Esophagus mucosa (tissue), 1 donor: ENCODE measurements at places on chromosomes 12 and 14. TPM values are rescaled to one million over a fixed set of nuclear protein-coding genes. Genes with fewer than 3 reads are reported as not detected.

DNA sequence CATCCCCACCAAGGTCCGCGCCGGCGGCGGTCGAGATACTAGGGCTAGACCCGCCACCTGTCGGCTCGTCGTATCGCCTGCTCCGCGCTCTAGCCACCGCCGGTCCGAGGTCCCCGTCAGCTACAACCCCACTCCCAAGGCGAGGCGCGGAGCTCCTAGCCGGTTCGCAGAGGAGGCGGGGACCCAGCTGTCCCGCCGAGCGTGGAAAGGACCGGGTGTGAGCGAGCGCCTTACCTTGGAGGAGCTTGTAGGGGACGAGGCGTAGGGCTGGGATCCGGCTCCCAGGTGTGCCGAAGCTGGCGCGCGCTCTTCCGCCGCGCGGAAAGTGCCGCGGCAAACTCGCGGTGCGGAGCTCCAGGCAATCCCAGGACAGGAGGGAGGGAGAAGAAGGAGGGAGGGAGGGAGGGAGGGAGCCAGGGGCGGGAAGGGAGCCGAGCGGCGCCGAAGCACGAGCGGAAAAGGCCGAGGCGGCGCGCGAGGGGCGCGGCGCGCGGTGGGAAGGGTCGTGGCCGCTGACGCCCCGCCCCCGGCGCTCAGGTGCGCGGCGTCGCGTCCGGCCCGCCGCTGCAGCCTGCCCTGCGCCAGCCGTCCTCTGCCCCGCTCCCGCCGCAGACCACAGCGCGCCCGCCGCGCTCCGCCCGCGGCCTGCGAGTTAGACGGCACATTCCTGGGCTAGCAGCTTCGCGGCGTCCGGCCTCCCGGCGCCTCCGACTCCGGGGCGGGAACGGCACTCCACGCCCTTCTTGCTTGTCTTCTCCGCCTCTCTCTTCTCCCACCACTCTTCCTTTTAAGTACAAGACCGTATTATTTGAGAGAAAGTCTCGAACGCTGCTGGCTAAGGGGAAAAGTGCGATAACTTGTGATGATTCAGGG is at the start of gene PAWR:
TSS of gene PAWR (minus strand) at position 327 of the 873 bp plus-strand sequence. CDS start 720 bp downstream, outside the sequence.
- ATAC-seq = peak; percentile 72

OTX2 gene
- total RNA-seq = not detected

DNA sequence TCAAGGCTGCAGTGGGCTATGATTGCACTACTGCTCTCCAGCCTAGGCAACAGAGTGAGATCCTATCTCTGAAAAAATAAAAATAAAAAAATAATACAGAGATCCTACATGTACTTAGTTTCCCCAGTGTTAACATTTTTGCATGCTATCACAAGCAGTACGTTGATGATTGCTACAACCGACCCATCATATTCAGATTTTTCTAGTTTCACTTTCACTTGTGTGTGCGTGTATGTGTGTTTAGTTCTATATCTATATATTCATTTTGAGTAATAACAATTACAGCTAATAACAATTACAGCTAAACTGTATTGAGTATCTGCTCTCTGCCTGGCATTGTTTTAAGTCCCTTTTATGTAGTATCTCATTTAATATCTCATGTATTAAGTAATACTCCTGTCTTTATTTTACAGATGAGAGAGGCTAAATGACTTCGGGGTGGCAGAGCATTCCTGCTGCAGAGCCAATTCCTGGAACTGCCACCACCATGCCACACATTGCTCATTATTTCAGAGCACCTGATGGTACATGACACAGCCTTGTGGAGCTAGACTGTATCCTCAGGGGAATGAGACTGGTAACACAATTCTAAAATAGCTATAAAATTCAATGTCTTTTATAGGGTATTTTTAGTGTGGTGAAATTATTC is 153.1 kb downstream of the BCAT1 start:
- no peak for ATAC-seq

NCAPD2 gene
- 37.4 TPM for total RNA-seq

DNA sequence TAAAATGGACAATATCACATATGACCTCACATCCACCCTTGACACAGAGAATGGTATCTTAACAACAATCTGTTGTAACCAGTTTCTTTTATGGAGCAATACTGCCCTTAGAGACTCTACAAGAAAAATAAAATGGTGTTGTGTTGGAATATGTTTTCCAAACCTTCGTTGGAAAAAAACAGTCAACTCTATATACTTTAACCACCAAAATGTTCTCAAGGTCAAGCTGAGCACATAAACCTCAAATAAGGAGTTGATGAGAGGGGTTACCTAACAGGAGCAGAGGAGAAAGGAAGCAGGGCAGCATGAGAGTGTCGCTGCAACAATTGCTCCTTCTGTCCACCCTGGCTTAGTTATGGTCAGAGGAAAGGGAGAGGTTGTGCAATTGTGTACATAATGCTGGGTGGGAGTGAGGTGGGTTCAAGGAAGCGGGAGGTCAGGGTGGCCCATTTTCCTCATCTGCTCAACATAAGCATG is 179.2 kb upstream of the BMP4 start:
- no peak for ATAC-seq

GRCh38 chr14:39680777-39681176 is 248.5 kb upstream of the FBXO33 start:
- no peak for ATAC-seq

- ATAC-seq = no peak
Measured at GRCh38 chr12:118690506-118690905, 290.8 kb upstream of the SRRM4 start.

- no peak for ATAC-seq
Measured at GRCh38 chr14:98345161-98345560, 926.8 kb downstream of the BCL11B start.

GRCh38 chr14:38578278-38578681 is 322.4 kb upstream of the CLEC14A start:
- no peak for ATAC-seq

GRCh38 chr12:65560286-65560685 is 264.0 kb upstream of the HMGA2 start:
- no peak for ATAC-seq

DNA sequence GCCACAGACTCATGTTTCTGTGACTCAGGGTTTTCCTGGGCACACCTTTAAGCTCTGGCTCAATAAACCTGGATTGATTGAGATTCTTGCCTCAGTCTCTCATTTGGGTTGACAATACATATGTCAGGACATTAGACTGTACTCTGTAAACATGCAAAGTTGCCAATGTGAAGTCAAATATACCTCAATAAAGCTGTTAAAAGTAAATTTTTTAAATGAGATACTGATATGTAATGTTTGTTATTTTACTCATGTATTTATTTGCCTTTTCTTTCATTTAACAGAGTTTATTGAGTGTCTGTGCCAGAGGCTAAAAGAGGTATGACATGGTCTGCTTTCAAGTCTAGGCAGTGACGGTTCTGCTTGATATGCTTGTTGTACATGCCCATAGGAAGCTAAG is 3.7 kb upstream of the ETFBKMT start:
- no peak for ATAC-seq

DNA sequence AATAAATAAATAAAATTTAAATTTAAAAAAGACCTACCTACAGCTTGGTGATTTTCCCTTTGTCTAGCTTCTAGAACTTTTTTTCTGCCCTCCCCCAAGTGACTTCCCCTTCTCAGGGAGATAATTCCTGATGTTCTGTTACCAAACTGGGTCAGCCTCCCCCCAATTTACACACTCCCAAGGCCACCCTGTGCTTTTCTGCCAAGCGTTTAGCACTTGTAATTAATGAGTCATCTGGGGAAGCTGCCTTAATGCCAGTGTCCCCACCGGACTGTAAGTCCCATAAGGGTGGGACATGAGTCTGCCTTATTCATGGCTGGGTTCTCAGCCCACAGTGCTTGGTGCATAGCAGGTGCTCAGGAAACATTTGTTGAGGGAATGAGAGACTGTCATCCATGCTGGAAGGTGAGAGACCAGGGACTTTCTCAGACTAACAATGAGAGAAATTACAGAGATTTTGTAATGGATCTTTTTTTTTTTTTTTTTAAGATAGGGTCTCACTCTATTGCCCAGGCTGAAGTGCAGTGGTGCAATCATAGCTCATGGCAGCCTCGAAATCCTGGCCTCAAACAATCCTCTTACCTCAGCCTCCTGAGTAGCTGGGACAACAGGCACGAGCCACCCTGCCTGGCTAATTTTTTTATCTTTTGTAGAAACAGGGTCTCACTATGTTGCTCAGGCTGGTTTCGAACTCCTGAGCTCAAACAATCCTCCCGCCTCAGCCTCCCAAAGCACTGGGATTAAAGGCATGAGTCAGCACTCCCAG is 106.8 kb downstream of the PHETA1 start:
- no peak for ATAC-seq

DNA sequence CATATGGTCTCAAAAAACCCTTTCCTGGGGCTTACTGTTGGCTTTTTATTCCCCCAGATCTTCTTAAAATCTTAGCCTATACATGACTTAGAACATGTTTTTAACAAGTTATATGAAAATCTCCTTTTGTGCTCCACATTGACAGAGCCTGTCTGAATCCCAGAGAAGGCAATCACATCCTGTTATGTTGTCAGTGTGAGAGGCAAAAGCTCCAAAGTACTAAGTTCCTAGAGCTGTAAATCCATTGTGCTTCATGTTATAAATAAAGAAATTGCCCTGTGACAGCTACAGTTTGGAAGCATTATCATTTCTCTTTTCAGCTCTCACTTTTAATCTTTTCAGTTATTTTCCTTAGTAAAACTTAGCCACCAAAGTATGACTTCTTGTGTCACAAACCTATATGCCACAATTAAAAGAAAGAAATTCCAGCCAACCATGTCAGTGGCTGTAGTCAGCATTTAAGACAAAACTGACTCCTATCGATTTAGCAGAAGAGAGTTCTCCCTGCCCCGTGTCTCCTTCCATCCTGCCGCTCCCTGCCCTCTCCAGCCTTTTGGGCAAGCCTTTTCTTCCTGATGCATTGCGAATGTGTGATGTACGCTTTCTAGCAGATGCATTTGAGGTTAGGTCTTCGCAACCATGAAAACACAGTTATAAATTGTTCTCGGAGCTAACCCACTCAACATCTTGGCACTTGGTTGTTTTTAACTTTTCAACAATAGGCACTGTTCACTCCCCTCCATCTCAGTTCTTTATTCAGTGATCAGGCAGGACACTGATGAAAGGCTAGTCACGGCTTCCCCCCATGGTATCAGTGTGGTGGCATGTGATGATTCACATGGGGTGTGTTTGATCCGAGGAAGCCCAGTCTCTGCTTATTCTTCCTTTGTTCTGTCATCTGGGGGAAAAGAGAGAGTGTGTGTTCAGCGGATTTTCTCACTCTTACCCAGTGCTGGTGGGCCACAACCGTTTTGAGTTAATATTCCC is 143.5 kb downstream of the SSPN start:
- ATAC-seq = no peak

DNA sequence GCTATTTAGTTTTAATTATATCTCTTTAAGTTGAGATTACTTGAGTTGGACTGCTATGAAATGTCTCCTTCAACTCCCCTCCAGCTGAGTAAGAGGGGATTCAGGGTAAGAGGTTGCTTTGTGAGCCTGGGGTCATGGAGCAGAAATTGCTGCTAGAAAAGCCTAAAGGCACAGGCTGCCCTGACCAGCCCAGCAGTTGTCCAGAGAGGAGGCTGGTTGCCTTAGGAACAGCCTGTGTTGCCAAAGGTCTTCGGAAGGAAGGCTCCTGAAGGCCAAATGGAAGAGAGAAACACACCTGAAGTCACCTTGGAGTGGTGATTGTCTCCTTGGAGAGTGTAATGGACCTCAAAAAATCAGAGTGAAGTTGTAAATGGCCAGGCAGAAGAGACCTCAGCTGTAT is 235.5 kb upstream of the PDE3A start:
- ATAC-seq = no peak

C12orf50 gene
- total RNA-seq = not detected

GRCh38 chr12:121795034-121795968 is 1.8 kb upstream of the RHOF start:
- peak; percentile 30 for ATAC-seq

INSM2 gene
- total RNA-seq = not detected

DNA sequence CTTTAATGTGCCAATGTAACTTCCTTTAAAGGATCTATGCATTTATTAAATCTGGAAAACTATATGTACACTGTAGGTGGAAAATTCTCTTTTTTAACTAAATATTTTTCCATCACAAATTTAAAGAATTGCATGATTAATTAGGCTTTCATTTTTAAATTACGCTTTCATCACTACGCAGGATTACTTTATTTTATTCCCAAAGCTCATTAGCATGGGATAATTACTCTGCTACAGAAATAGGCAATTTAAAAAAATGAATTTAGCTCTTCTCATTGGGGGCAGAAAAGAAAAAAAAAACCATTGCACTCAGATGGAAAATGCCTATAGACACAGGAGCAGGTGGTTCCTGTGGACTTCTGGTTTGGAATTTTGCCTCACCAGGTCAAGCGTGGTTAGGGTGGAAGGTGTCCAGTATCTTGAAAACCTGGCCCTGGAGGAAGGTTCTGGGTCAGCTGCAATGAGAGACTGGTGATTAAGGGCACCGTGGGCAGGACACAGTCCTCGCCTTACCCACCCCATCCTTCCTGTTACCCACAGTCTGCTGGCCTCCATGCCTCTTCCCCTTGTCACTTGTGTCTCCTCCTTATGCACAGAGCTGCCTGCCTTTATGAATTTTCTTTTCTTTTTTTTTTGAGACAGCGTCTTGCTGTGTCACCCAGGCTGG is 17.3 kb upstream of the RIN3 start:
- ATAC-seq = peak; percentile 47

GRCh38 chr12:82682851-82683261 is 3.9 kb upstream of the TMTC2 start:
- ATAC-seq = no peak

GRCh38 chr12:25712169-25712568 is 159.1 kb upstream of the LMNTD1 start:
- no peak for ATAC-seq

GYS2 gene
- 0.68 TPM for total RNA-seq

GRCh38 chr14:74133833-74134481 is 49.2 kb downstream of the LIN52 start:
- ATAC-seq = no peak

ZNF268 gene
- total RNA-seq = 13.0 TPM

DNA sequence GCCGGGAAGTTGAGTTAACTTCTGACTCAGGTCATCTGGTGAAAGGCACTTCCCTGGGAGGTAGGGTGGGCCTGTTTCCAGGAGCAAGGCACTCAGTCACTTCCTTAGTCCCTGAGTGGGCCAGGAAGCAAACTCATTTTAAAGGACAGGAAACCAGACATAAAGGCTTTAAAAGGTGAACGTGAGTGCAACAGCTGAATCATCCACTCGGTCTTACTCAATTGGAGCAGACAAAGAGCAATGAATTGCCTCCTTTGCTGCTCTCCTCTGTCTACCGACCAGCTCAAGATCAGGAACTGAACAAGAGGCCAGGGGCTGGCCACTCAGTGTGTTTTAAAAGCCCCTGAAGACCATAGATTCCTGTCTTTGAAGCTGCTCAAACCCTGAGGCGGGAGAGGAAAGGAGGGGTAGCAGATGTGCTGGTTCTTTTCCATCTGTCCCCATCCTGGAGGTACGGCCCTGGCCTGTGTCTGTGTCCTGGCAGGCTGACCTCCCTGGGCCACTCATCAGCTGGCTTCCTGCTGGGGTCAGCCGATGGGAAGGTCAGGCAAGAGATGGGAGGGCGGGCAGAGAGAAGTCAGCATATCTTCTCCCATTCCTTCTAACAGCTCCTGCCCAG is 148.9 kb downstream of the PPM1H start:
- peak; percentile 93 for ATAC-seq

LUM gene
- 8.4 TPM for total RNA-seq
